AG08395 (cell line): ENCODE measurements at places on chromosomes 7 and 10.
A peak's percentile ranks its signal among the peaks of the same experiment; 100 is the strongest.

- DNase-seq = peak; percentile 73
Observed at GRCh38 chr7:139775829-139776266, 1.9 kb downstream of the HIPK2 start.

DNA sequence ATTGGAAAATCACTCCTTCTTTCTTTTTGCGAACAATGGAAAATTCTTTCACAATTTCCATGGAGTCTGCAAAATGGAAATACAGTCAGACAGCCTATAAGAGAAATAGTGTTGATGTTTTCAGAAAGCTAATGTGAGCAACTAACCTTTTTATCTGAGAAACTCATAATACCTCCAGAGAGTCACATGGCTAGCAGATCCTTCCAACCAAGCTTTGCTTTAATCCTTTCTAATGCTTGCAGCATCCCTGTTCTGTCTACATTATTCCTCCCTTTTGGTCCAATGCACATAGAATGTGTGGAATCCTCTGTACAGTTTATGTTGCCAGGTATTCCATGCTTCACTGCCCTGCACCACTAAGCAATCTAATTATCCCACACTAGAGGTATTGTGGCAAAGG lies 717.5 kb upstream of the LRRN3 start:
- DNase-seq = no peak

GRCh38 chr10:73629165-73629564 lies 12.1 kb downstream of the MYOZ1 start:
- no peak for DNase-seq

DNA sequence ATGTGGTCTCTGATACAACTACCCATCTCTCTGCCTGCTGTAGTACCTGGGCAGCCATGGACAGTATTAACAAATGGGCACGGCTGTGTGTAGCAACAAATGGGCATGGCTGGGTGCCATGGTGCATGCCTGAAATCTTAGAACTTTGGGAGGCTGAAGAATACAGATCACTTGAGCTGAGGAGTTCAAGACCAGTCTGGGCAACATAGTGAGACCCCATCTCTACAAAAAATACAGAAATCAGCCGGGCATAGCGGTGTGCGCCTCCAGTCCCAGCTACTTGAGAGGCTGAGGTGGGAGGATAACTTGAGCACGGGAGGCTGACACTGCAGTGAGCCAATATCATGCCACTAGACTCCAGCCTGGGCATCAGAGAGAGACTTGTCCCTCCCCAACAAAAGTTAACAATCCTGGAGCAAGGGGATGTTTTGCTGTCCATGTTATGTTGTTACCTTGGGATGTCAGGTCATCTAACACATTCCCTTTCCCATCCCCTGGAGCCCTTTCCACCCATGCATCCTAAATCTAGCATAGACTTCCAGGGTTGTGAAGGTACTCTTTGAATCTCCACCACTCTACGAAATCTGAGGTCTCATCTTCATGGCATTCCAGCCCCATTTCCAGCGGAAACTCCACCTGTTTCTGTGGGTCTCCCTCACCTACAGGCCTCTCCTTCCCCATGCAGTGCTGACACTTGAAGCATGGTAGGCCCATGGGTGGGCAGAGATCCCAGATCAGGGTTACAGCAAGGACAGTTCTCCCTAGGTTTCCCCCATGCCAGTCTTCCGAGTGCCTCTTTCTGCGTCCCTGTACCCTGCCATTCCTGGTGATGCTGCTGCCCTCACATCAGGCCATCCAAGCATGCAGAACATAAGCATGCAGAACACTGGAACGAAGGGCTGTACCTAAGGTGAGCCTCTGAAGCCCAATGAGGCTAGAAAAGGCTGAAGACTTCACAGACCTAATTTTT lies 13.1 kb downstream of the FXYD4 start:
- DNase-seq = no peak

DNA sequence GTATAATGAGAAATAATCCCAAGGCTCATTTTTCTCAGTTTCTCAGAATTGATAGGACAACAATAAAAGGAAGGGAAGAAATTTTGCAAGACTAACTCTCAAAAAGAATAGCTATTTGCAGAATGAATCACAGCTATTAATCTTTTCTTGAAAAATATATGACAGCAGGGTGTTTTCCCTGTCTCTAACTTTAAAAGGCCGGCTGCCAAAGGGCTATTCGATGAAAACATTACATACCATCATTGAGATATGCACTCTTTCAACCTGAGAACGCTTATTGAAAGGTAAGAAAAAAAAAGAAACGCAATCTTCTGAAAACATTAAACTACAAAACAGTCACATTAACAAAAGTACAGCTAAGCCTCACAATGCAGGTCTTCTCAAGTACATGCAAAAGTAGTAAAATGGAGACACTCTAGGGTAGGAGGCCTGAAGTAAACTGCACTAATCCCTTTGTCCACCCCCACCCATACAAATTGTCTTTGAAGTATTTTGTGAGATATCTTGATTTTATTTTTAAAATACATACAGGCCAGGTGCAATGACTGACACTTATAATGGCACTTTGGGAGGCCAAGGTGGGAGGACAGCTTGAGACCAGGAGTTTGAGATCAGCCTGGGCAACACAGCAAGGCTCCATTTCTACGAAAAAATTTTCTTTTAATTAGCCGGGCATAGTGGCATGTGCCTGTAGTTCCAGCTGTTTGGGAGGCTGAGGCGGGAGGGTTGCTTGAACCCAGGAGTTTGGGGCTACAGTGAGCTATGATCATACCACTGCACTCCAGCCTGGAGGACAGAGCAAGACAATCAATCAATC lies 83.0 kb downstream of the PARD3 start:
- peak; percentile 43 for DNase-seq

GRCh38 chr7:12257582-12257981 lies 46.5 kb downstream of the TMEM106B start:
- DNase-seq = no peak
